Muscle of arm (tissue), 14 donors: ENCODE measurements at places on chromosomes 7 and 10. TPM values are rescaled to one million over a fixed set of nuclear protein-coding genes. Genes with fewer than 3 reads are reported as not detected.

DNA sequence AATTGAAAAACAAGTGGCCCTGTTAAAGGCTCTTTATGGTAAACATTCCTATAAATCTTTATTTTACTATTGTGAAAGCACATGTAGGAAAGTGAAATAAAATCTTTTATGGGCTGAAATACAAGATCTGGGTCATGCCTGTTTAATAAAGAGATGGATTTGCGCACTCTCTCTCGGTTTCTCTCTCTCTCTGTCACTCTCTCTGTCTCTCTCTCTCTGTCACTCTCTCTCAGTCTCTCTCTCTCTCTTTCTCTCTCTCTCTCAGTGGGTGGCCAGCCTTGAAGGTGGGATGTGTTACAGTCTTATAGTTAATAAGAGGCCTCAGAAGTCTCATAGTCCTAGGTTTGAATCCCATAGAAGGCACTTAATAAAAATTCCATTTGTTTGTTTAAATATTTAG, 2.4 kb downstream of the TAC1 start:
- no peak for DNase-seq

GRCh38 chr7:149495785-149496641, 1.6 kb downstream of the ZNF746 start:
- DNase-seq, result peak; percentile 75

DNA sequence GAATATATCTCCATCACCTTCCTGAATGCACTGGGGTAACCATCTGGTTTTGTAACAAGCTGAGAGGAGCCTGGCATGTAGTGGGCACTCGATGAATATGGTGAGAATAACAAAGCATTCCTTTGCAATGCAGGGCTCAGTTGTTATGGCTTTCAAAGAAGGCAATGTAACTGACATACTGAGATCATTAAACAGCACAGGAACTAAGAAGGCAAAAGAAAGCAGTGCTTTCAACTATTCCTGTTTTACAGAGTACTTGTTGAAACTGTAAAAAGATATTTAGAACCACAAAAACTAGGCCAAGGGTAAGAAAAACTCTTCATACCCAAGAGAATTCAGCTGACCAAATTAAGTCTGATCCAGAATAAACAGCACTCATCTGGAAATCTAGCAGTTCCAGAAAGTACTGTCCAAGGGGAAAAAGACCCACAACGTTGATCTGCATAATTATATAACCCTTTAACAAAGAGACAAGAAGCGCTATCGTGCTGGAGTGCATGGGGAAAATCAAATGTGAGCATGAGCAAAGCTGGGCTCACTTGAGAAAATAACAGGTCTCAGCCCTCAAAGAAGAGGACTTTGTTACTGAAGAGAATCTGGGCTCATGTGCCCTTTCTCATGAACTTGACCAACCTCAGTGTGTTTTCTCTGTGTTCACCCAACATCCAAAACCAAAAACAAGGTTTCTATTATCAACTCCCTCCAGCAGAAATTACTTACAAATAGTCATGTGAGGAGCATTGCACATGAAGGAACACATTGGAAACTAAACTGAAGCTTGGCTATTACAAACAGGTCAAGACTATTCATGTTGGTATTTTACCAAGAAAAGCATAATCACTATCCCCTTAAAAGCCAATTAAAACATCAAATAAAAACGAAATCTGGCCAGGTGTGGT, 116.2 kb downstream of the AVL9 start:
- peak; percentile 35 for DNase-seq

Gene EPO
- not detected for polyA plus RNA-seq

Gene TRIM74
- polyA plus RNA-seq, result 0.86 TPM

Gene NODAL
- polyA plus RNA-seq, result 0.38 TPM

DNA sequence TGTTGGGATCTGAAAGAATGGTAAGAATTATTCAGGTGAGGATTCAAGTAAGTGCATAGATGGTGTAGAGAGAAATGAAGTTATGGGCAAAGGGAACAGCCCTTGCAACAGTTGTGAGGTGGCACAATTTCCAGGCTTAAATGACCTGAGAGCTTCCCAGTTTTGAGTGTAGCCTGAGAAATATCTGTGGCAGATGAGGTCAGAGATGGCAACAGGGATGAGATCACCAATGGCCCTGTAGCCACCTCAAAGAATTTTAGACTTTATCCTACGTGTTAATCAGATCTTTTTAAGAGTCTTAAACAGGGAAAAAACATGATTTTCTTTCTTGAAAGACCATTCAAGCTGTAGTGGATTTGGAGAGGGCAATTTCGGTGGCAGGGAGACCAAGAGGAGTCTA, 1.9 kb upstream of the NRF1 start:
- DNase-seq, result no peak

- DNase-seq, result no peak
Observed at GRCh38 chr7:130394421-130395195, 14.3 kb downstream of the CPA1 start.

- no peak for DNase-seq
Observed at GRCh38 chr7:113370910-113371309, 252.6 kb upstream of the SMIM30 start.

GRCh38 chr10:116281775-116282174, 8.8 kb upstream of the GFRA1 start:
- DNase-seq, result no peak
